Karpas-422 (cell line): ENCODE measurements at places on chromosomes 6 and 20.
A peak's percentile ranks its signal among the peaks of the same experiment; 100 is the strongest.

- DNase-seq: no peak
Measured at GRCh38 chr20:44745598-44746366, at the start of gene KCNK15. Gene KCNK15, plus strand, starts transcription at chr20:44745865. Its CDS starts 46 bp downstream, at chr20:44745911.

GRCh38 chr6:144268794-144269349 lies 16.3 kb upstream of the UTRN start:
- DNase-seq: no peak

DNA sequence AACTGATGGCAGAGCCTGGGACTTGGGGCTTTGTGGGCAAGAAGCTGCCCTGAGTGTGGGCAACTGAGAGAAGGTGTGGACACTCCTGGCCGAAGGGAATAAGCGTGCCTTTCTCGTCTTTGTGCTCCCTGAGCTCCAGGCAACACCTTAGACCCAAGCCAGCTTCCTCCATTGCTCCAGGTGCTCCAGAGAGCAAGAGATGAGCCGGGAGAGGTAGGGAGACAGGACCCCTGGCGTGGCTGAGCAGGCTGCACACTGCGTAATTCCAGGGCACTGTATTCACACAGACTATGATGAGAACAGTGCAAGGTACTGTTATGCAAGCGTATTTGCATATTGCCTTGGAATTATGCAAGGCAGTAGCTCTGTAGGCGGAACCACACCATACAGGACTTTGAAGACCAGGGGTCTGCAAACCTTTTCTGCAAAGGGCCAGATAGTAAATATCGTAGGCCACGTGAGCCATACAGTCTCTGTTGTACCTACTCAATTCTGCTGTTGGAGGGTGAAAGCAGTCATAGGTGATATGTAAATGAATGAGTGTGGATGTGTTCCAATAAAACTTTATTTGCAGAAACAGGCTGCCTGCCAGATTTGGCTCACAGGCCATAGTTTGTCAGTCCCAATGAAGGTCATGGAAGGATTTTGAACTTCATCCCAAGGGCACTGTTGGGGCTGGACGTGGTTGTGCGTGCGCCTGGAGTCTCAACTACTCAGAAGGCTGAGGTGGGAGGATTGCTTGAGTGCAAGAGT lies 42.1 kb upstream of the FAM83D start:
- DNase-seq: peak; percentile 50

GRCh38 chr6:139145661-139146060 lies 10.8 kb downstream of the HECA start:
- DNase-seq: peak; percentile 41

DNA sequence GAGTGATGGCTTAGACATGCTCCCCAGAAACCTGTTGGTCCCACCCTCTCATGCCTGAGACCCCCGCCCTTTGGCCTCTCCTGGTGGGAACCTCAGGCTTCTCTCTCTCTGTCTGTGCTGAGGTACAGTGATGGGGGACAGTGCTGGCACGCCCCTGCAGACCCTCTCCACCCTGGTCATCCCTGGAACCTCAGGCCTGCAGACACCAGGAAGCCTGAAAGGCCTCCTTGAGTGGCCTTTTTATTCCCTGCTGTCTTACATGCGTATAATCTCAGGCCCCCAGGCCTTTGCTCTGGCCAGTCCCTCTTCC lies 78.5 kb upstream of the MAFB start:
- DNase-seq: no peak

GRCh38 chr6:130973521-130974277 lies 89.3 kb downstream of the EPB41L2 start:
- no peak for DNase-seq
